ENCODE measurements at places on chromosomes 5 and 9.
A peak's percentile ranks its signal among the peaks of the same experiment; 100 is the strongest.

DNA sequence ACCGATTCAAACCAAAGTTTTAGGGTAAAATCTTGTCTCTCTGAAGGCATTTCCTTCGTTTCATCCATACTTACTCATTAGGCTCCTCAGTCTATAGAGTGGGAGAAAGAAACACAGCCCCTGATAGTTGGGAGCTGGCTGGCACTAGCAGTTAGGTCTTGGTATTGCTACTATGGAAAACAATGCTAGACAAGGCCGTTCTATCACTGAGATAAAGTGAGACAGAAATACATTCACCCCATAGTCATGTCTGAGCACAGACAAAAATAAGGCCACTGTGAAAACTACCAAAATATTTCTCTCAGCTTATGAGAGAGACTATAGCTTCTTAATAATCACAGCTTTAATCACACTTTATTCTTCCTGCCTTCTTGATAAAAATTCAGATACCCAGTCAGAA lies 28.7 kb upstream of the KCNV2 start:
- no peak for DNase-seq

DNA sequence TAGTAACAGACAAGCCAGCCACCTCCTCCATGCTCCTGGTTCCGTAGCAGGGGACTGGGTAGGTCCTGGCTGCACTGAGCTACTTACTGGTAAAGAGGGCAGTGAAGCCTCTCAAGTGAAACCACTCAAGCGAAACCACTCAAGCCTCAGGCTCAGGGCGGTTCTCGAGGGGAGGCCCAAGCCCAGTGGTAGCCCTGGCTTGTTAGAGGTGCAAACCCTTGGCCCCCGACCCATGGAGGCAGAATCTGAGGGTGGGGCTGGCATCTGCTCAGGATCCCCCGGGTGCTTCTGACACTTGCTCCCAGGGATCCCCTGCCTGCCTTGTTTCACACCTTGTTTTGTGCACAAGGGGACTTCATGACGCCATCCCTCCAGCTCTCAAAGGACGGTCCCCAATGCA lies 76.5 kb upstream of the OLFM1 start:
- no peak for DNase-seq

GRCh38 chr5:62720031-62720441 lies 141.4 kb downstream of the LRRC70 start:
- DNase-seq = peak; percentile 5

DNA sequence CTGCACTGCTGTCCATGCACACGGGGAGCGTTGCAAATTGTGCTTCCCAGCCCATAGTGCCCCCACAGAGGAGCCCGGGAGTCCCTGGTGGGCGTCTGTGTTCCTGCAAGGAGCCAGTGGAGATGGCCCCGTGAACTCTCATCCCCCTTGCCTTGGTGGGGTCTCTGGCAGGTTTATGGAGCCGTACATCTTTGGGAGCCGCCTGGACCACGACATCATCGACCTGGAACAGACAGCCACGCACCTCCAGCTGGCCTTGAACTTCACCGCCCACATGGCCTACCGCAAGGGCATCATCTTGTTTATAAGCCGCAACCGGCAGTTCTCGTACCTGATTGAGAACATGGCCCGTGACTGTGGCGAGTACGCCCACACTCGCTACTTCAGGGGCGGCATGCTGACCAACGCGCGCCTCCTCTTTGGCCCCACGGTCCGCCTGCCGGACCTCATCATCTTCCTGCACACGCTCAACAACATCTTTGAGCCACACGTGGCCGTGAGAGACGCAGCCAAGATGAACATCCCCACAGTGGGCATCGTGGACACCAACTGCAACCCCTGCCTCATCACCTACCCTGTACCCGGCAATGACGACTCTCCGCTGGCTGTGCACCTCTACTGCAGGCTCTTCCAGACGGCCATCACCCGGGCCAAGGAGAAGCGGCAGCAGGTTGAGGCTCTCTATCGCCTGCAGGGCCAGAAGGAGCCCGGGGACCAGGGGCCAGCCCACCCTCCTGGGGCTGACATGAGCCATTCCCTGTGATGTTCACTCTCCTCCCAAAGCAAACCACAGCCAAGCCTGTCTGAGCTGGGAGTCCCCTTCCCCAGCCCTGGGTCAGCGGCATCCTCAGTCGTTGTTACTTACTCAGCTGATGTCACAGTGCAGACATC lies 3.1 kb downstream of the MRPS2 start:
- DNase-seq = no peak

GRCh38 chr5:9047932-9048331 lies 497.9 kb downstream of the SEMA5A start:
- DNase-seq = no peak

DNA sequence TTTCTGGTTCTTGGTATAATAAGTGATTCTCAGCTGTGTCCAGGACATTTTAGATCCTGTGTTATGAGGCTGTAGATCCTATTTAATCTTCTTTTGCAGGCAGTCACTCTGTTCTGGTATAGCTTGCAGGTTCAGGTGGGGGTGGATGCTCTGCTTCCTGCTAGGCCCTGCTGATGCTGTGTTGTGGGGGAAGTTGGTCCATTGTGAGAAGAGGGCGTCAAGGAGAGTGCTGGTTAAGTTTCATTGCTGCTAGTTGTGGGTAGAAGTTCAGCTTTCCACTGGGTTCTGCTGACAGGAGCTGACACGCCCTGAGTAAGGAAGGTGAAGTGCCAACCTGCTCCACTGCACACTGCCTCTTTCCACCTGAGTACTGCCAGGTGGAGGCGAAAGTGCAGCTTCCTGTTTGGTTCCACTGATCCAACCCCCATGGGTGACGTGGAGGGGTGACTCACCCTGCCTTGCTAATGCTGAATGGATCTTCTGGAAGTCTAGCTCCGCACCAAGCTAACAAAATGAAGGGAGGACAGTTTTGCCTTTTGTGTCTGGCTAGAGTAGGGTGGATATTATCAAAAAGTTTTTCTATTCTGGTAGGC lies 16.3 kb downstream of the NMRK1 start:
- peak; percentile 4 for DNase-seq

GRCh38 chr9:74770508-74771261 lies 117.0 kb downstream of the TRPM6 start:
- peak; percentile 25 for DNase-seq

- DNase-seq = no peak
Measured at GRCh38 chr9:121394292-121394691, 24.2 kb upstream of the STOM start.

DNA sequence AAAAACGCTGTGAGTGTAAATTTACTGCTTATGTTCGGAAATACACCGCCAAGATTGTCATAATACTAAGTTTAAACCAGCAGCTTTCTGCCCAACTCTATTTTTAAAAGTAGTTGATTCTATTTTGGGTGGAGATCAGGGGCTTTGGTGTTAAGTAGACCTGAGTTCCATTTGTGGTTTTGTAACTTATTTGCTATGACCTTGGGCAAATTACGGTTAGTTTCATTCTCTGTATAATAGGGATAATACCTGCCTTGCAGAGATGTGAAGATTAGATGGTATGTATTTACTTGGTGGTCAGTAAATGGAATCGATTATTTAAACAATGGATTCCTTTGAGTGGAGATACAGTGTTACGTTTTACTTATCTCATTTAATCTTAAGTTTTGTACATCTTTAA lies 1.6 kb downstream of the RAD23B start:
- DNase-seq = no peak

DNA sequence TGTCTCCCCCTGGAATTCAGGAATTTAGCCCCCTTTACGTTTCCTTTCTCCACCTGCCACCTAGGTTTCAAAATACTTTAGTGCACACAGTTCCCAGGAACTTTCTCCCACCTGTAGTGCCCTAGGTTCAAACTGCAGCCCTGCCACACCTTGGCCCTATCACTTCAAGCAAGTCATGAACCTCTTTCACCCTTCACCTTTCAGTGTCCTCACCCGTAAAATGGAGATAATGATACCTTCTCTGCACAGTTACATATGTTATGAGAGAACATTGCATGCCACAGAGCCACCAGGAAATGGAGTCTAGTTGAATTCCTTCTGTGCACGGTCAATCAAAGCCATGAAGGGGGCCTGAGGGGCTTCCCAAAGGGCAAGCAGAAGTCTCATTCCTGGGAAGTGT lies 9.8 kb upstream of the EEIG1 start:
- no peak for DNase-seq

DNA sequence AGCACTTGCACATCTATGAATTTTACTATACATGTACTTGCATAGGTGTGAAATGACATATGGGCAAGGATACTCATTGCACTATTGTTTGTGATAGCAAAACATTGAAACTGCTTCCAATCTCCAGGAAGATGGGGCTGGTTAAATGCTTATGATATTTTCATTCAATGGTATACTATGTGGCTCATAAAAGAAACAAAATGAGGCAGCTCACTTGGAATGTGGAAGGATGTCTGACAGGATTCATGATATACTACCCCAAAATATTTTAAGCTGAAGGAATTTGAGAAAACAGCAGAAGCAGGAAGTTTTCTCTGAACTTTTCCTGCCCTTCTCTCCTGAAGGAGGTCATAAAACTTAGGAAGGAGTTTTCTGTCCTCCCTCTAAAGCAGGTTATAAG lies 99.6 kb upstream of the CAST start:
- peak; percentile 82 for DNase-seq

GRCh38 chr9:110156902-110157301 lies 51.1 kb downstream of the C9orf152 start:
- peak; percentile 85 for DNase-seq

GRCh38 chr9:134501761-134502265 lies 139.8 kb upstream of the COL5A1 start:
- DNase-seq = no peak

DNA sequence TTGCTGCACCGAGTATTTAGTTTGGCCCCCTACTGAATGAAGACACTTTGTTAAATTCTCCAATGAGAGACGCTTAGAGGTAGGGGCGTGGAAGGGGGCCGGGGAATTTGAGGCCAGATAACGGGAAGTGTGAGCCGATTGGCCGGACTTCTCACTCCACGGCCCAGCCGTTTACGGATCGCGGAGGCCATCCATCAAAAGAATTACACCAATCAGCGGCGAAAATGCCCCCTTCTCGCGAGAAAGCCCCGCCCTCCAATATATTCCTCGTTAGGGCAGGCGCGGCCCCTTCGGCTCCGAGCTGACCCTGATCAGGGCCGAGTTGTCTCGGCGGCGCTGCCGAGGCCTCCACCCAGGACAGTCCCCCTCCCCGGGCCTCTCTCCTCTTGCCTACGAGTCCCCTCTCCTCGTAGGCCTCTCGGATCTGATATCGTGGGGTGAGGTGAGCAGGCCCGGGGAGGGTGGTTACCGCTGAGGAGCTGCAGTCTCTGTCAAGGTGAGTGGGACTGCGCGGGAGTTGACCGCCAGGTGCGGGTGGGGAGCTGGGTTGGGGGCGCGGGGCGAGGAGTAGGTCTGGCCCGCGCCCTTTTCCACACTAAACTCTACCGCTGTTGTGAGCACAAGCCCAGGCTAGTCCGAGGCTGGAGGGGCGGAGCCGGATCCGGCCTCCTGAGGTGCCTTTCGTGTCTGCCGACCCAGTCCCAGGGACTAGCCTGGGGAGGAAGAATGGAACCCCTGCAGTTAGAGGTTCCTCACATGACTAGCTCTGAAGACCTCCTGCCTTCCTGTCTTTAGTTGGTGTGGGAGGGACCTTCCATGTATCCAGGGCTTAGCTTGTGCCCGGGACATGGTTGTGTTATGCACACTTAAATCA lies at the start of gene CCNG1:
Gene CCNG1 (plus strand): TSS at position 287 of the 874 bp plus-strand sequence. CDS start 1,662 bp downstream, outside the sequence.
- peak; percentile 98 for DNase-seq

DNA sequence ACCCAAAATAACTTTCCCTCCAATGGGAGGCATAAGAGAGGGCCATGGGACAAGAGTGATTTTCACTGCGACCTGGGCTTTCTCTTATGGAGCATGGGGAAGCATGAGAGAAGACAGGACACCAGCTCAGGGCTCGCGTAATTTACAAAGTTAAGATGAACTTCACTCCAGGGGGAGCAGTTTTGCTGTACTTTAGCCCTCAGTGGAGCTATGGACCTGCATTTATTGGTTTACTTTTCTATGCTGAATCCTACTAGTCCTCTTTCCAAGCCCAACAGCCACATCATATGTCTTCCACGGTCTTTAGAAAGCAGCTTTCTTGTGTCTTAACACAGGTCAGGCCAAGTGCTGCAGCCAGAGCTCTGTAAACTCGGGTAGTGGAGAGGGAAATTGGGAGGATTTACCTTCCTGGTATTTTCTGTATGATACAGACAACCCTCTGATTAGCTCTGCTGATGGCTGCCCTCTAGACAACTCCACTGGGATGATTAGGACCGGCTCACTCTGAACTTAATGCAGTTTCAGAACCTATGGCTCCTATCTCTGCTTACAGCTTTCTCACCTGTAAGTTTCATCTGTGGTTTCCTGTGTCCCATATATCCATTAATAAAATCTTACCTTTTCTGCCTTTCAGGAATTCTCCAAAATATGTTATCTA lies 581.0 kb upstream of the RORB start:
- no peak for DNase-seq

GRCh38 chr5:59272809-59273427 lies 620.6 kb downstream of the PDE4D start:
- DNase-seq = no peak

DNA sequence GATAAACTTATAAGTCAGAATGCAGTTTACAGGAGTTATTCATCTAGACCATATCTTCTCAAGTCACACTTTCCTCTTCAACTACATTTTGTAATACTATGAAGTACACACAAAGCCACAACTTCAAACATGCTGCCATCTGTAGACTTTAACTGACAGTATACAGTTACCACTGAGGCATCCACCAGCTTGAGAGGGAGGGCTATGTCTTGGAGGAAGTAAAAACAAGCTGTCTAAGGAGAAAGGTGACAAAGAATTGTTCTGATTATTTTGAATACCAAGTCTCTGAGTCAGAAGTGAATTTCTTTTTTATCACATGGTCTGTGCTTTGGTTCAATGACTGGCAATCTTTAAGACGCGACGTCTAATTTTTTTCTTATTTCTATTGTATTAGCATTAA lies 97.6 kb upstream of the CDH10 start:
- DNase-seq = no peak

DNA sequence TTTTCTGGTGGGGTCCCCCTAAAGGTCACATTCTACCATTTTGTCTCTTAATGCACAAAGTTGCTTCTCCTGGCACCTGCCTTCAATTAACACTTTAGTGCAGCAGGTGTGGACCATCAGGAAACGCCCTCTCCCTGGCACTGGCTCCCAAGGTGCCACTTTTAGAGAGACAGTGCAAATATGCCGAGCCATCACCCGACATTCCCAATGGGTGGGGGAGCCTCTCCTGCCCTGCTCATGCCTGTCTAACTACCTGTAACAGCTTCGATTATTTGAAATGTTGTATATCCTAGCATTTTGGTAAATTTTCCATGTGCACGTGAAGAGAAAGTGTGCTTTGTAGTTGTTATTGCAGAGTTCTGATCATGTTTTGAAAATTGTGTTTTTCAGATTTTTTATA lies 13.2 kb upstream of the LRRC14B start:
- DNase-seq = no peak

- DNase-seq = no peak
Measured at GRCh38 chr5:172597755-172598155, 43.3 kb upstream of the NEURL1B start.

- no peak for DNase-seq
Measured at GRCh38 chr5:168776070-168776469, 196.9 kb upstream of the PANK3 start.

DNA sequence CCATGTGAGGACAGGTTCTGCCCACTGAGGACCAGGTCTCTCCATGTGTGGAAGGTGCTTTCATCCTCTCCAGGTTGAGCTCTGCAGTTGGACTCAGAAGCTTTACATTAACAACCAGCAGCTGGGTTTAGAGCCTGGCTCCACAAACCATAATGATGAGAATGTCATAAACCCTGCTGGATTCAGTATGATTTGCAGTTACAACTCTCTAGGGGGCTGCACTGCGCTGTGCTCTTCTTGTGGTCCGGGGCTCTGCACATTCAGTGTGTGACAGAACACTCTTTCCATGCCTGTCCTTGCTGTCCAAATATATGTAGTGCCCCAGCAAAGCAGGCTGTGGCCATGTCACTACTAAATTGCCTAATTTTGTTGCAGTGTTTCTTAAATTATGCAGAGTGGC lies 334.3 kb downstream of the ICE1 start:
- no peak for DNase-seq
